ENCODE measurements at places on chromosomes 11 and 22.
A peak's percentile ranks its signal among the peaks of the same experiment; 100 is the strongest.

- no peak for DNase-seq
Measured at GRCh38 chr11:35723493-35723892, 60.9 kb downstream of the TRIM44 start.

DNA sequence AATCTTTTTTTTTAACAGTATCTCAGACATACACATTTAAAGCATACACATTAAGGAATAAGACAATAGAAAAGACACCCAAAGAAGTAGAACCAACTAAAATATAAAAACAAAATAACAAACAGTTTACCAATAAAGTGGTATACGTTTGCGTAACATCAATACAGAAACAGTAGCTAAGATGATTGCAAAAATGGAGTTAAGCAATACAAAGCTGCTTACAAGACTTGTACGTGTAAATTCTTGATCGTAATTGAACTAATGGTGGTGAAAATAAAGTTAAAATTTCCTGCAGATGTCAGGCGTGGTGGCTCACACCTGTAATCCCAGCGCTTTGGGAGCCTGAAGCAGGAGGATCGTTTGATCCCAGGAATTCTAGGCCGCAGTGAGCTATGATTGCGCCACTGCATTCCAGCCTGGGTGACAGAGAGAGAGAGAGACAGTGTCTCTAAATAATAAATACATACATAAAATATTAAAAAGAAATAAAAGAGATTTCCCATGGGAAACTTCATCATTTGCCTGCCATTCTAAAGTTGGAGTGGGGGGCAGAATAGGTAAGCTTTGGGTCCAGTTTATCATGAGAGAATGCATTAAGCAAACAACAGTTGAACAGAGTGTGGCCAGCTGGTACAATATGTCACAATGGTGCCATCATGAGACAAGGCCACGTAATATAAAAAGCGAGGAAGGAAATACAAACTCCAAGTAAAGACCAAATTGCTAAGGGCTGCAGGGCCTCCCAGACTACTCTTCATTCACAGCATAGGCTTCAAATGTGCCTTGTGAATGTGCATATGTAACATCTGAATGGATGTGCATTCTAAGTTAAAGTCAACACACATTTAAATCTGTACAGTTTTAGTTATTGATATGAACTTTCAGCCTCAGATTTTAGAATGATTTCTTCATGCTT, 38.9 kb upstream of the EED start:
- no peak for DNase-seq

DNA sequence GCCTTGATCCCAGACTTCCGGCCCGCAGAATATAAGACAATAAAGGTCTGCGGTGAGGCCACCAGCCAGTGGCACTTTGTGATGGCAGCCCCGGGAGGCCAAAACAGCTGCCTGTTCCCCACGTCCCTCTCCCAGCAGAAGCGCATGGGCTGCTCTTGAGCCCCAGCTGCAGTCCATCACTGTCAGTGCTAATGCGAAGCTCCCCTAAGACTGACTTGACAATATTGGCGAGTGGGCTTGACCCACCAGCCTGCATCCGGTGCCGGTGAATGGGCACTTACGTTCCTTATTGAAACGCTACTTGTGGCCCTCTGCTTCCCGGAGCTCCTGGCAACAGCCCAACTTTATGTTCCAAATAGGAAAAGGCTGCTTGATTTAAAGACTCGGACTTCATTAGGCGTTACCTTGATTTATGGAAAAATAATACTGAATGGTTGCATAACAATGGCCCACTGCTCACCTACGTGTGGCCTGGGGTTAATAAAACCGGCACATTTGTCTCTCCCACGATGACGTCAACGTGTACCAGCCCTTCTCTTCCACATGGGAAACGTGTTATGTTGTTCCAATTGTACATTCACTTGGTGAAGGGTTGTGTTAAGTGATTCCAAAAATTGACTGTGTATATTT, 93.4 kb upstream of the SEPTIN5 start:
- DNase-seq: no peak

DNA sequence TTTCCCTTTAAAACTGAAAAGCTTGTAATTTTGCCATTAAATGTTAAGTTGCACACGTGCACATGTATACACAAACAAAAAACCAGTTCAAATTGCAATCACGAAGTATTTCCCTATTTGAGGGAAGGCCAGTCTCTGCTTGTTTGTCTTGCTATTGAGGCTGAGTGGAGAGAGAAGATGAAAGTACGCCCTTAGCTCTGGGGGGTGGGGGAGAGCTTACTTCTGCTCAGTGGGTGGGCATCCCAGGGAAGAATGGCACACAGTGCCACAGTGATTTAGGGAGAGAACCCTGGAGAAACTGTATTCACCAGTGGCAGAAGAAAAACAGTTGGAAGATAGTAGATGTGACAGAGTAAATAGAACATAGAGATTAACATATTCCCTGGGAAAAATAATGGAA, 8.7 kb downstream of the YAP1 start:
- DNase-seq: no peak

DNA sequence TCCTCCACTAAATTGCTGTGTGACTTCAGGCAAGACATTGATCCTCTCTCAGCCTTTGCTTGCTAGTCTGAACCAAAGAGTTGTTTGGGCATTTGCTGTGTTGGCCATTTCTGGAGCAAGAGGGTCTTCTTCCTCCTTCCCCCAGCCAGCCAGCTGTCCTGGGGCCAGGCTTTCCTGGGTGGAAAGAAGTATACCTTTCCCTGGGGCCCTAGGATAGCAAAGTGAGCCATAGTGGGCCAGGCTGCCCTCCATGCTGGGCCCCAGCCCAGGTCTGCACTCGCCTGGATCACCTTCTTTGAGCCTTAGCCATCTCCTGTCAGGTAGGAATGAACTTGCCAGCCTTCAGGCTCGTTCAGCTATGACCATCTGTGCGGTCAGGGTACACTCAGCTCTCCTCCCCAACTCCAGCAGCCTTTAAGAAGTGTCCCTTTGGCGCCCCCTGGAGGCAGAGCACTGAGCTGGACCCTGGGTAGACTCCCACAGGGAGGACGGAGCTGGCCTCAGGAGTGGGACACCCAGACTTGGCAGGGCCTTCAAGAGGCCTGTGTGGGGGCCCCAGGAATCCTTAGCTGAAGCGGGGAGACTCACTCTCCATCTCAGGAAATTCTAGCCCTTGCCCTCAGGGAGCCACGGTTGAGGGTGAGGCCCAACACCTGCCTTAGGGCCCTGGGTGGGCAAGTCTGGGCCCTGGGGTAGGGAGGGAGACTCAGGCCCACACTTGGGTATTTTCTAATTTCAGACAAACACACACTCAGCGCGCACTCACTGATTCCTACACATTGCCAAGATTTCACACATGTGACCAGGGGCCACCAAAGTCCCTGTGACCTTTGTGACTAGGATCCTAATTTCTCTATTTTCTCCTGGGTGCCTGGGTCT, 35.6 kb upstream of the TPBGL start:
- peak; percentile 60 for DNase-seq

DNA sequence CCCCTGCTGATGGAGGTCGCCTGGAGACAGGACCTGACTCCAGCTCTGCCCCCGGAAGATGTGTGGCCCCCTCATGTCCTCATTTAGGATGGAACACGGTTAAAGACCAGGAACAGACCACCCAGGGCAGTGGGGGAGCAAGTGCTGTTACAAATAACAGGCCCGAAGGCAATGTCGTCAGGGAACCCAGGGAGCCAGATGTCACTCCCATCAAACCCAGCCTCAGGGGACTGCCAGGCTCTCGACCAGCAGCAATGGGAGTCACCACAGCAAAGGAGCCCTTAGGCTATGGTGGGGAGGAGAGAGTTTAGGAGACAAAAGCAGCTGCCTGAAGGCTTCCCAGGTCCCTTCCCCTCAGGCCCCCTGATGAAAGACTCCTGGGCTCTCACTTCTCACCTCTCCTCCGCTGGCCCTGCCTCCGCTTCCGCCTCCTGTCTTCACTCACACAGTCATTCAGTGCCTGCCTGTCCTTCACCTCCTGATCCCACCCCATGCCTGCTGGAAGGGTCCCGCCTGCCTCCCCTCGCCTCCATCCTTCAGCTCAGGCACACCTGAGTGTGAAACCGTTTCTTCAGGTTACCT, 4.4 kb downstream of the RPS19BP1 start:
- no peak for DNase-seq

- no peak for DNase-seq
Measured at GRCh38 chr11:64872790-64873488, 5.5 kb downstream of the EHD1 start.

GRCh38 chr22:33192156-33192555, 134.0 kb upstream of the SYN3 start:
- DNase-seq: no peak

DNA sequence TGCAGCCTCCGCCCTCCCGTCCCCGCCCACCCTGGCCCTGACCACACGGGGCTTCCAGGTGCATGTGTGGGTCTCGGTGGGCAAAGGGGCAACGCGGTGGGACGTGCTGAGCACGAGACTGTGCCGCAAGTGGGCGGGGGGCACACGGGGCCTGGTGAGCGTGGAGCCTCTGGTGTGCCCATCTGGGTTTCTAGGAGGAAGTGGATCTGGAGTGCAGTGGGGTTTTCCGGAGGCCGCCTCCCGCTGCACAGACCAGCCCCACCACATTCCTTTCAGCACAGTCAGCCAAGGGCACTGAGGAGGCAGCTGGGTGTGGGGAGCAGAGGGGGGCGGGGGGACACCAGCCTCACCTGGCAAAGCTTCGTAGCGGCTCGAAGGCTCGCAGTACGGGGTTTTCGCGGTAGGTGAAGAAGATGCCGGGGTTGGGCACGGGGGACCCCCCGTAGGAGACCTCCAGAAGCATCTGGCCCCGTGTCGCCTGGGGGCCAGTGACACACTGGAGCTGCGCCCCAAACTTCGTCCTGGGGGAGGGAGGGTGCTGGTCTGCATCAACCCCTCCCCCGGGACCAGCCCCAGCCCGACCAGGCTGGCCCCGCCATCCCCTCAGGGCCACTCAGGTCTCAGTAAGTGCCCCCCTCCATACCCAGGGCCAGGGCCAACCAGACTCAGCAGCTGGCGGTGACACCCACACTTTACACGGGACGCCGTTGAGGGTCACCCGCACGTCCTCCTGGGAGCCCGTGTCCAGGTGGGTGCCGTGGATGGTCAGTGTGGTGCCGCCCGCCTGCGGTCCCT, 12.4 kb upstream of the MAPK11 start:
- no peak for DNase-seq

DNA sequence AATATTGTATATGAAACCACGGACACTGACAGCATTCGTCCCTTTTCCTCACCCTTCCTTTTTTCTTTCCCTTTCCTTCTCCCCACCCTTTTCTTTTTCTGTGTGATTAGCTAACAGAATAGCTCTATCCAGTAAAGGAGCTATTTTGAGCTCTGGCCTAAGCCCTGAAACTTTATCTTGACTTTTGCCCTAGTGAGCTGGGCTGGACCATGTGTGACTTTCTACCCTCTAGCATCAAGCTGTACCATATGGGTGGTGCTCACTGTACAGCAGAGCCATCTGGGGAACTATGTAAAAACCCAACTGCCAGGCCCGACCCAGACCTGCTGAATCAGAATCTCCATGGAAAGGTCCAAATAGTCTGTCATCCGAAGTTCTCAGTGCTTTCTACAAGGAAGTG, 21.9 kb upstream of the PANX1 start:
- DNase-seq: no peak

DNA sequence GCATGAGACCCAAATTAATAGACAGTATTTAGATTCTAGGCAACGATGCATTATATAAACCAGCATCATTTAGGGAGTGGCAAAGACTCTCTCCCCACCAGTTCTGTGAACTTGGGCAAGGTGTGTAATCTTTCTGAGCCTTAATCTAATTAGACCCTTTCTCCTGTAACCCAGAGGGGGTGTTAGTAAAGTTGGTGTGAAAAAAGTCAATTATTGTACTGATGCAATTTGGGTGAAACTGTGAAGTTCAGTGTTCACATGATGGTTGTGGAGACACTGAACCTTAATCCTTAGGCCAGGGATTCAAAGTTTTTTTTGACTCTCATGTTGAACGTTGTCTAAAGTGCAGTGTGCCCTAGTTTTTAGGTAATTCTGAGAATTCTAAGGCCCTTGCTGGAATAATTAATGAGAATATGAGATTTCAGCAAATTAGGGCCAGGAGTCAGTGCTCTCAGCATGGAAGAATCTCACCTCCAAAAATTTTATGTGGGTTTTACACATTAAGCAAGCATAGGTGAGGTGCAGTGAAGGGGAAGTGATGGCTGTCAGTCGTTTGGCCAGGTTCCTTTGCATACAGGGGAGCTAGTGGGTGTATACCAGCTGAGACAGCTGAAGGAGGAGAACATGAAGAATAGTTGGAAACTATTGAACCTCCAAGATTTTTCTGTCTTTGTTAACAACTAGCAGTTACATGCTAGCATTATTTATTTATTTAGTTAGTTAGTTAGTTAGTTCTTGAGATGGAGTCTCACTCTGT, 94.2 kb downstream of the PTPRJ start:
- no peak for DNase-seq

GRCh38 chr11:120973501-120973900, 50.4 kb upstream of the TBCEL start:
- DNase-seq: no peak

DNA sequence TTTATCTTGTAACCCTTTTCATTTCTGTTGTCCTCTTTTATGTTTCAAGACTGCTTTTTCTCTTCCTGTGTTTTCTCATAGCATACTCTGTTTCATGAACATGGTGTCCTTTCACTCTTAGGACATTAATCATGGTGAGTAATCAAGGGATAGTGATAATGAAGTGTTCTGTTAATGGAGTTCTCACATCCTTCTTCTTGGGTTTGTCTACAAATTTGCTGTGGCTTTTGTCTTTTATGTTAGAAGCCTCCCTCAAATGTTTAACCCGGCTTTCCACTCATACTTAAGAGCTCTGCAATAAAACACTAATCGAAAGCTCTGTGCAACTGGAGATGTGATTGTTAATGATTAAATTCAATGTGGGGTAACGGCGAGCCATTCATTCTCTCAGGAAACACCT, 593.6 kb downstream of the NELL1 start:
- no peak for DNase-seq

- no peak for DNase-seq
Measured at GRCh38 chr11:100584201-100584985, 102.7 kb upstream of the ARHGAP42 start.

- no peak for DNase-seq
Measured at GRCh38 chr22:29079218-29079901, 6.5 kb downstream of the KREMEN1 start.

DNA sequence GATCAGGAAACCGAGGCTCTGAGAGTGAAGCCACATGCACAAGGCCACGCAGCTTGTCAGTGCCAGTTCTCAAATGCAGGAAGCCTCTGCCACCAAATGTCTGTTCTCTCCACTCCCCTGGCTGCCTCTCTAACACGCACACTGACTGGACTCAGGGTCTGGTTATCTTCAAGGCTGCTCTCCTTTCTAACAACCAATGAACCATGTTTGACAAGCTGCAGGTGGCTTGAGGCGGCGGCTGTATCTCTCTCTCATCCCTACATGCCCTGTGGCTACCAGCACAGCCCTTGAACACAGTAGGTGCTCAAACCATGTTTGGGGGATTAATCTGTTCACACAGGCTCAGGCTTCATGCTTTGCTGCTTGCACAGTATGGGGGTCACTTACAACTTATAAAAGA, 23.7 kb downstream of the MFNG start:
- DNase-seq: no peak
